T-helper 1 cell (primary cell): ENCODE measurements at places on chromosomes 16 and 17.

- DNase-seq: no peak
Measured at GRCh38 chr17:72184805-72185204, 64.0 kb downstream of the SOX9 start.

DNA sequence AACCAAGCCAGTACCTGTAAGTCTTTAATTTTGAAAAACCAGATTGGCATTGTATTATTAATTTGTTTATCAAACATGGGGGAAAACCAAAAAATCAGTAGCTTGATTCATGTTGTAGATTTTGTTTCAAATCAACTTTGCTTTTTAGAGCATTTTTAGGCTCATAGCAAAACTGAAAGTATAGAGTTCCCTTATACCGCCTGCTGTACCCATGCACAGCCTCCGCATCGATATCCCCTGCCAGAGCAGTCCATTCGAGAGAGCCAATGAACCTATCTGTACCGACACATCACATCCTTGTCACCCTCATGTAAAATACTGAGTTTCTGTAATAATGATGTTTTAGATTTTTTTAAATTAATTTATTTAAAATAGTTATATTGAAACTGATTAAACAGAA is 16.2 kb upstream of the MRC2 start:
- DNase-seq: peak; percentile 33

- no peak for DNase-seq
Measured at GRCh38 chr17:57271821-57272220, 15.5 kb downstream of the MSI2 start.

DNA sequence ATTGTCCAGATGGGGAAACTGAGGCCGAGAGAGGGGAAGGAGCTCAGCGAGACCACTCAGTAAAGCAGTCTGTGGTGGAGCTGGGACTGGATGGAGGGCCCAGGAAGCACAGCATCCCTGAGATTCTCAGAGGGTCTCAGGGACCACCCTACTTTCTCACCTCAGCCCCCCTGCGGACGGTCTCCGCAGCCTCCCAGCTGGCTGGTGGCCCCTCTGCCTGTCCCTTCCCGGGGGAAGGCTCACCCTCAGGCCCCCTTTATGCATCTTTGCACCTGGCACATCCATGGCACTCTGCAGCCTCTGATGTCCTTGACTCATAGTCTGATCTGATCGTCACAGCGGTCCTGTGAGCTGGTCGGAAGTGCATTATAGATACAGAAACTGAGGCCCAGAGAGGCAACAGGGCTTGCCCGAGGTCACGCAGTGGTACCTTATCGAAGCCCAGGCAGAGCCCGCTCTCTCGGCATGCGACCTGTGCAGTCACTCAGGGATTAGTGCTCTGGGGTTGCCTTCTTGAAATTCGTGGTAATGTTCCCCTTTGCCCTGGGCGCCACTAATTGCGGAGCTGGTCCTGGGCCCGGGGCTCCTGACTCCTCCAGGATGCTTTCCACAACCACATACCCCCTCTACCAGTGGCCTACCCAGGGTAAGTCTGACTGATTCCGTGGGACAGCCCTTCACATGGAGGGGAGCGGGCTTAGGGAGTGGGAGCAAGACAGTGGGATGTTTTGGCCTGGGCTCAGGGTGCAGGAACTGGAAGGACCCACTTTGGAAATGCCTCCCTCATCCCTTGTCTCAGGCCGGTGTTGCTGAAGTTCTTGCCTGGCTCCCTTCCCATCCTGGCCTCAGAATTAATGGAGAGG is 24.4 kb downstream of the RAB11FIP4 start:
- no peak for DNase-seq

- DNase-seq: no peak
Measured at GRCh38 chr16:83843657-83844056, 35.9 kb downstream of the HSBP1 start.

DNA sequence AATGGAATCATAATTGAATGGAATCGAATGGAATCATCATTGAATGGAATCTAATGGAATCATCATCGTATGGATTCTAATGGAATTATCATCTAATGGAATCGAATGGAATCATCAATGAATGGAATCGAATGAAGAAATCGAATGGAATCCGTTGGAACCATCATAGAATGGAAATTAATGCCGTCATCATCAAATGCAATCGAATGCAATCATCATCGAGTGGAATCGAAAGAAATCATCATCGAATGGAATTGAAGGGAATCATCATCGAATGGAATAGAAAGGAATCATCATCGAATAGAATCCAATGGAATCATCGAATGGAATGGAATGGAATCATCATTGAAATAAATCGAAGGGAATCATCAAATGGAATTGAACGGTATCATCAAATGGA is 217.2 kb downstream of the SHCBP1 start:
- no peak for DNase-seq

GRCh38 chr17:57370037-57370581 is 113.8 kb downstream of the MSI2 start:
- no peak for DNase-seq

- DNase-seq: no peak
Measured at GRCh38 chr16:86800894-86801293, 222.5 kb downstream of the FOXL1 start.

GRCh38 chr17:40457964-40458791 is 14.9 kb downstream of the IGFBP4 start:
- no peak for DNase-seq

- no peak for DNase-seq
Measured at GRCh38 chr17:77325577-77326075, 184.9 kb downstream of the SEC14L1 start.

- peak; percentile 67 for DNase-seq
Measured at GRCh38 chr17:81481073-81481799, 31.4 kb downstream of the ACTG1 start.

- DNase-seq: no peak
Measured at GRCh38 chr16:68231384-68232136, 4.4 kb downstream of the ESRP2 start.

DNA sequence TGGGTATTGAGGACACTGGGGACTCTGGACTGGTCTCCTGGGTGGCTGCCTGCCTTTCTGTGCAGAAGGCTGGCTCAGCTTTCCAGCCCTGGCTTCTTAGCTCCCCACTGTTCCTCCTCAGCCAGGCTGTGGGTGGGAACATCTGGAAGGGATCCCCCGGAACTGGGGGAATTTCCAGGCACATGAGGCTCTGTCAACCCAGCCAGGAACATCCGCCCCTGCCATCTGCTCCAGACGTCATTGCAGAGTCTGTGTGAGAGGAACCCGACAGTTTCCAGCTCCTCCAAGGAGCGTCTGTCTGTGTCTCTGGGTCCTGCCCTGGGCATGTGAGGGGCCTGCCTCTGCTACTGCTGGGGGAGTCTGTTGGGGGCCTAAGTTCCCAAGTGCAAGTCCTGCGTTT is 36.2 kb upstream of the CRHR1 start:
- DNase-seq: no peak

DNA sequence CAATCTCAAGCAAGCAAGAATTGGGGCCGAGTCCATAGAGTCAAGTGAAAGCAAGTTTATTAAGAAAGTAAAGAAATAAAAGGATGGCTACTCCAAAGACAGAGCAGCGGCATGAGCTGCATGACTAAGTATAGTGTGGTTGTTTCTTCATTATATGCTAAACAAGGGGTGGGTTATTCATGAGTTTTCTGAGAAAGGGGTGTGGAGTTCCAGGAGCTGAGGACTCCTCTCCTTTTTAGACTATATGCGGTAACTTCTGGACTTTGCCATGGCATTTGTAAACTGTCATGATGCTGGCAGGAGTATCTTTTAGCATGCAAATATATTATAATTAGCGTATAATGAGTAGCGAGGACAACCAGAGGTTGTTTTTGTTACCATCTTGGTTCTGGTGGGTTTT is 819.9 kb downstream of the KCNJ2 start:
- DNase-seq: no peak

DNA sequence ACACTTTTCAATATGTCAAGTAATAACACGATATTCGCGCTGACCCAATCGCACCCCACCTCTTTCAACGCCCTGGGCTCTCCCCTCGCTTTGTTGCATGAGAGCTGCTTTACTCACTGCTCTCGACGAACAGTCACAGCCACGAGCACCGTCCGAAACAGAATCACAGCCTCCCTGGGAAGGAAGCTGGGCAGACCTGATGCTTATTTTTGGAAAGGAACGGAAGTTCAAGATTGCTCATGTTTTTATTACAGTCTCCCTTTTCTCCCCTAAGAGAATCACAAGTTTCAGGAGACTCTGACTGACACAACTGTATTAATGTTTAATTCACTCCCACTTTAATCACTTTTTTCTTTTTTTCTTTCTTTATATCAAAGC is 67.8 kb downstream of the ANKRD11 start:
- DNase-seq: no peak

- no peak for DNase-seq
Measured at GRCh38 chr17:66190738-66191592, 968 bp downstream of the CEP112 start.

DNA sequence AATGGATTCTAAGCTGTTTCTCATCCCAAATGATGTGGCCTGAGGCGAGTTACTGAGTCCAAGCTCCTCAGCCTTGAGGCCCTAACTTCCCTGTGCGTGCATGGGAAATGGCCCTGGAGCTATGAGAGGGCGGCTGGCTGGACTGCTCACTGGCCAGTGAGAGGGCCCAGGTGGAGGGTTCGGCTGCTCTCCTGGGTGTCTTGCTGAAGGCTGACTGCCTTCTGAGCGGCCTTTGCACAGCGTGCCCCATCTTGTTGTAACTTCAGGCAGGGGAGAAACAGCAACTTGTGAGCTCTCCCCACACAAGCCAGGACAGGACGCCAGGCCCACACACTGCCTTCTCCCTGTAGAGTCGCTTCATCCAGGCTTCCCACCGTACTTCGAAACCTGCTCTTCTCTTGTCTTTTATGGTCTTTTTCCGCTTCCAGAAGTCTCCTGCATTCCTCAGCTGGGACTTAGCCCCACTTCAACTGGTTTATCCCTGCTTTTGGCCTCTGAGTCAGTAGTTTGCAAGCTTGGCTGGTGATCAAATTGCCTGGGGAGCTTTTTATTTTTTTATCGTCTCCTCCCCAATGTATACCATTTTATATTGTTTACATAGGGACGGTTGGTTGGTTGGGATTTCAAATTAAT is 13.3 kb downstream of the CDH3 start:
- DNase-seq: no peak

DNA sequence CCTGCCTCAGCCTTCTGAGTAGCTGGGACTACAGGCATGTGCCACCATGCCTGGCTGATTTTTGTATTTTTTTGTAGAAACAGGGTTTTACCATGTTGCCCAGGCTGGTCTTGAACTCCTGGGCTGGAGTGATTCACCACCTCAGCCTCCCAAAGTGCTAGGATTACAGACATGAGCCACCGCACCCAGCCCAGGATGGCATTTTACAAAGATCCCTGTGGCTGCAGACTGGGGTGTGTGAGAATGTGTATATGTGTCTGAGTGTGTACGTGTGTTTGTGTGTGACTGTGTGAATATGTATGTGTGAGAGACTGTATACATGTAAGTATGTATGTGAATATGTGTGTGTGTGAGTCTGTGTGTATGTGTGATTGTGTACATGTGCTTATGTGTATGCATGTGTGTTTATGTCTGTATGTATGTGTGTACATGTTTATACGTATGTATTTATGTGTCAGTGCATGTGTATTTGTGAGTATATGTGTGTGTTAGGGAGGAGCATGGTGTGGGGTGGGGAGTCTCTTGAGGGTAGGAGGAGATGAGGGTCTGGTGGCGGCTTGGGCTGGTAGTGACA is 17.0 kb downstream of the RPTOR start:
- no peak for DNase-seq

DNA sequence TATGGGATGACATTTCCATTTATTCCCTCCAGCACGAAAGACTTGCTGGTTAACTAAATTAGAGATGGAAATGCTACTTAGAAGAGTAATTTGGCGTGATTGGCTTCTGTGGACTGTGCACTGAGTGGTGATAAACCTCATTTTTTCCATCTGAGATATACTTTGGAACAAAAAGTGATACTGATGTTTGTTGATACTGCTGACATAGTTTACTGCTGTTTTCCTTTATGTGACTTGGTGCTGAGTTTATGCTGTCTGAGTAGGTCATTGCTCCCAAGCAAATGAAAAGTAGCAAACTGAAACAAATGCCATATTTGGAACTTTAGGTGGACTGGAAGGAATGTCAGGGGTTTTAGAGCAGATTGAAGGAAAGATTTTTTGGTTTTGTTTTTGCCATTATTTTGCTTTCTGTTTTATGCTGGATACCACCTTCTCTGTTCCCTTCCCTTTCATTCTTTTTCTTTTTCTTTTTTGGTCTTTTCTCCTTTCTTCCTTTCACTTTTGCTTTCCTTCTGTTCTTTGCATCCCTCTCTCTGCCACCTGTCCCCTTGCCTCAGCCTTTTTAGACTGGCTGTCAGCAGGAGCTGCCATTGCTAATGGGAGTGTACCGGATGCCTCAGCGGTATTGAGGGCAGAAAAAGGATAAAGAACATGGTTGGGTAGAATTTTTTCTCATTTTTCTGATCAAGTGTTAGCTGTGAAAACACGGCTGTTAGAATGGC is 41.8 kb downstream of the NUP93 start:
- no peak for DNase-seq

DNA sequence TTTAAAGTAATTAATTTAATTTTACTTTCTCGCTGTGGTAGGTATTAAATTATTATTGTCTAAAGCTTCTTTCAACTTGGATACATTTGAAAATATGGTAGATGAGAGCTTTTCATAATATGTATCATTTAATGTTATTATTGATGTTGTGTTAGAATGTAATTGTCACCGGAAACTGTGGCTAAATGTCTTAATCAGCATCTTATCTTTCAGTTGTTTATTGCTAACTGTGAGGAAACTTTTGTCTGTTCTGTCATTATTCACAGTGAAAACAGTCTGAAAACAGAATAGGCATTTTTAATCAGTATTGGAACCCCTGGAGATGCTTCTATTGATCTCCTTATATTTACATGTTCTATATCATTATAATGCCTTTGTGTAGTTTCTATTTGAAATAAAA is 120.7 kb downstream of the STXBP4 start:
- DNase-seq: no peak

GRCh38 chr16:3591991-3592390 is 14.8 kb upstream of the NLRC3 start:
- no peak for DNase-seq

- DNase-seq: no peak
Measured at GRCh38 chr17:18981642-18982424, 22.7 kb downstream of the FAM83G start.

- DNase-seq: no peak
Measured at GRCh38 chr16:4011225-4011939, 104.9 kb downstream of the ADCY9 start.

DNA sequence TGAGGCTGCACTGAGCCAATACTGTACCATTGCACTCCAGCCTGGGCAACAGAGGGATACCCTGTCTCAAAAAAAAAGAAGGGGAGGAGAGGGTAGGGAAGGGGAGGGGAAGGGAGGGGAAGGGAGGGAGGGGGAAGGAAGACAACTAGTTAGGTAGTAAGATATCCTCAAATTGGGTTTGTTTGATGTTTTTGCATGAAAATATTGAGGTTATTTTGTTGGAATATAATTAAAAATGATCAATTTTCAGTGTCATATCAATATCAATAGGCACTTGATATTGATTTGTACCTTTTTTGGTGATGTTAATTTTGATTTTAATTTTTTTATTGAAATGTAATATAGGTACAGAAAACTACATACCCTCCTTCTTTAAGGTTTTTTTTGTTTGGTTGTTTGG is 16.6 kb upstream of the PDP2 start:
- no peak for DNase-seq
